ENCODE measurements at places on chromosomes 6 and 20.

- DNase-seq: peak; percentile 92
These were observed 3.0 kb downstream of the THBS2 start for GRCh38 chr6:169250660-169251059.

DNA sequence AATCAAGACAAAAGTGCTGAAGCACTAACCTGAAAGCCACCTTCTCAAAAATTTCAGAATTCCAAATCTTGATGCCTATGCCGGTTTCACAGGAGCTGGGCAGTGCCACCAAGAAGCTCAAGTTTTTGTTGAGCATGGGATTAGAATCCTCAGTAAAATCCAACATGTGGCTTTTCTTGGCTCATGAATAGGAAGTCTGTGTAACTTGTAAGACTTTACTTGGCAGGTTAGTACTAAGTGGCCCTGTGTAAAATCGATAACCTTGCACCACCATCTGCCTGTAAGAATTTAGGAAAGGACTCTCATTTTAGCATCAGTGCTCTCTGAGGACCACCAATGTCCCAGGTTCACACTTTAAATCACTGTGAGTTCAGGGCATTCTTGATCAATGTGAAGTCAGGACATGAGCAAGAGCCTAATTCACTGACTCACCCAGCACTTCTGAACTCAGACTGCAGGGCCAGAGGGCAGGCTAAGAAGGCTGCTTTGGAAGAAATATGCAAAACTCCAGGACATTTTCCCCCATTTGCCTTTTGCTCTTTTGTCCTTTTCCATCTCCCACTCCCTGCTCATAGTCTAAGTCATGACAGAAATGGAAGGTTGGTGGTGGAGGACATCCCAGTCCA is 113.2 kb downstream of the EDN1 start:
- peak; percentile 47 for DNase-seq

DNA sequence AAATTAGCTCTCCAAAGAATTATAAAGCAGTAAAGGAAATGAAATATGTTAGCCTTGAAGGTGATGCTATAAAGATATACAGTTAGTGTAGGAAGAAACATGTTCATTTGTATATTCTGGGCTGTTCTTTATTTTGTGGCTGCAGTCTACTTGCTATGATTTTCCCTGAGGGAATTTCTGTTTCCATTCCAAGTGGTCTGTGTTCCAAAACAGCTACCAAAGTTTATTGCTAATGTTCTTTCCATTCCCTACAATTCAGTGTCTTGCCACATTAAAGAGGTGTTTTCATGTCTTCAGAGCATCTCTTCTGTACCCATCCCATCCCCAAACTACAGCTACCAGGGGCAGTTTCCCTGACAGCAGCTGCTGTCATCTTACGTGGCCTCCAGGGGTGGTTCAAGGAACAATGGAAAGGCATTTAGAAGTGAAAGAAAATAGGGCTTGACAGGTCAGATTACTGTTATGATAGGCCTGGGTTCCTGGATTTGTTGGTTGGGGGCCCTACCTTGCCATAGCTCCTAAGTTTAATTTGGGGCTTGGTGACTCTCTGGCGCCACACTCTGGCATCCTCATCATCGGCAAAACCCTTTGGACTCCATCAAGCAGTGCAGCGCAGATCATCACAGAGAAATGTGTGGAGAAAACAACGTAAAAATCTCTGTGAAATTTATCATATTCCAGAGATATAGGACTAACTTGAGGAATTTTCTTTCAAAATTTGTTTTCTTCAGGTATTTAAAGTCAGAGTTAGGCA is 33.8 kb upstream of the AIG1 start:
- peak; percentile 48 for DNase-seq

GRCh38 chr6:165662041-165662748 is 846 bp downstream of the PDE10A start:
- peak; percentile 4 for DNase-seq

DNA sequence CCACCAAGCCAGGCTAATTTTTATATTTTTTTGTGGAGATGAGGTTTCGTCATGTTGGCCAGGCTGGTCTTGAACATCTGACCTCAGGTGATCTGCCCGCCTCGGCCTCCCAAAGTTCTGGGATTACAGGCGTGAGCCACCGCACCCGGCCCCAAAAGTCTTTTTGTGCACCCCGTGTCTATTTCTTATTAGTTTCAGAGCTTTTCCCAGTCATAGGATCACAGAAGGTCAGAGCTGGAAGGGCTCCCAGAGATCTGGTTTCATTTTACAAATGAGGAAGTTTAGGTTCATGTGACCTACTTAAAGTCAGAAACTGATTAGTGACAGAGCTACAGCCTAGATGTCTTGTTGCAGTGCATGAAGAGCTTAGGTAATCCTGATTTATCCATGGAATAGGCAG is 1.6 kb upstream of the OGFRL1 start:
- peak; percentile 50 for DNase-seq

GRCh38 chr20:896501-897025 is 19.6 kb downstream of the ANGPT4 start:
- DNase-seq: peak; percentile 14

DNA sequence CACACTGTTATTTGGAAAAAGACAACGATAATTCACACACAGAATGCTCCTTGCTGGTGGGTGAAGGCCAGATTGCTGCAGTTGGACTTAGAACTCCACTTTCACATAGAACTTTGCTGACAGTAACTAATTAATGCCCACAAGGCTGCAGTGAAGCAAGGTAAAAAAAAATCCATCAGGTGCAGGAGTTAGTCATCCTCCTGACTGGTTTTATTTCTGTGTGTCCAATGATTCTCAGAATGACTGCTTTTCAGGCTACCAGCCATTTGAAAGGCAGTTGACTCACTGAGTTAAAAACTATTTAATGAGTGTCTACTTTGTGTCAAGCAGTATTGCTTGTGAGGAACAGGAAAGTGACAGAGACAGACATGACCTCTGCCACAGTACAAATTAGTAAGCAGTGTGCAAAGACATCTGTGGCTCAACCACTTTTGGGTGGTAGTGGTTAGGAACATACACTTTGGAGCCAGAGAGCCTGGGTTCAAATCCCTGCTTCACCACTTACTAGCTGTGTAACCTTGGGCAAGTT is 41.9 kb downstream of the ELOVL5 start:
- DNase-seq: peak; percentile 42

GRCh38 chr6:133645966-133646740 is 242.8 kb upstream of the TCF21 start:
- DNase-seq: peak; percentile 81

DNA sequence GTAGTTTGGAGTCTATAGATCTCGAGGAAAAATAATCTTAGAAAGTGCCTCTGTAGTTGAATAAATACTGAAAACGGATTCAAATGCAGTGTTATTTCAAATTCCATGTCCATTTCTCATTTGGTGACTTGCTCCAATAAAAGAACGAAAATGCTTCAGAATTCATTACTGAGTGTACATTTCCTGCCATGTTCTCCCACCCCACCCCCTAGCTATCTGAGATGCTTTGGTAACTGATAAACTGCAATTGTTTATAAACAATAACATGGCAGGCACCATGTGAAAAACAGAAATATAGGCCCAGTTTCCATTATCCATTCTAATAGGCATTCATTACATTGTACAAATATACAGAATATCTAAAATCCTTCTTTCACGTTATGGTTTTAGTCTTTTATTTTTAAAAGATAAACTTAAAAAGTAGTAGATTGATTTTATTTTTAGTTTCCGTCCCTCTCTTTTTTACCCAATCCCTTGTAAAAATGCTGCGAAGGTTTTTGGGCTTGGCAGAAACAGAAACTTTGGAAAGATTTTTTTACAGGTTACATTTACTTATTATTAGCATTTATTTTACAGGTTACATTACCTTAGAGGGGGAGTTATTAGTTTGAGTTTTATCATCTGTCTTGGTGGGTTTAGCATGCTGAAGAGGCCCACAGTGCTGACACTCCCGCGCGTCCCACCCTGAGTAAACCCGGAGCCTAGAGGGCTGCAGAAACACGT is 1.5 kb downstream of the FAM162B start:
- no peak for DNase-seq

DNA sequence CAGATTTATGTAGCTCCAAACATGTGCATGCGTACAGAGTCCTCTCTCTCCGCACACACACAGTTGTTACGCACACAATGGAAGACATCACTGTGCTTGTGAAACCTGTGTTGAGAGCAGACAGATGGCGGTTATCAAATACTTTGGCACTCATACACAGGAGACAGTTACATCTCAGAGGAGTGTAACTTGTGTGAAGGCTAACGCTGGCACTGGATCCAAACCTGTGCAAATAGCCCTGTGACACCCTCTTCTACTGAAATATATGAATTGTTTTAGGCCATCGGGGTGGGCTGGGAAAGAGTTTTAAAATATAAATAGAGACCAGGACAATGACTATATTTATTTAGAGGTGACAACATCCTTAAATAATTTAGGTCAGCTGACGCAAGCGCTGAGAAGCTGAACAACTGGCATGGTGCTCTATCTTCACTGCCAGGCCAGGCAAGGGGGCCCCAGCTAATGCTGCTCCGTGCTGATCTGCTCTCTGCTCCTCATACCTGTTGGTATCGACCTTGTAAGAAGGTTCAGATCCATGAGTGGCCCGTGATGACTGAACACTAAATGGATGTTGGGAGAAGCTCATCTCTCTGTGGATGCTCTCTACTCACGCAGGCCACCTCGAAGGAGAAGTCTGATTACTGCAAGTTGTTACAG is 69.4 kb downstream of the FOXC1 start:
- peak; percentile 17 for DNase-seq
